Fibroblast of skin of right quadriceps (primary cell): ENCODE measurements at places on chromosomes 1 and 21.

- no peak for DNase-seq
Observed at GRCh38 chr1:247008406-247008799, 546 bp upstream of the ZNF695 start.

DNA sequence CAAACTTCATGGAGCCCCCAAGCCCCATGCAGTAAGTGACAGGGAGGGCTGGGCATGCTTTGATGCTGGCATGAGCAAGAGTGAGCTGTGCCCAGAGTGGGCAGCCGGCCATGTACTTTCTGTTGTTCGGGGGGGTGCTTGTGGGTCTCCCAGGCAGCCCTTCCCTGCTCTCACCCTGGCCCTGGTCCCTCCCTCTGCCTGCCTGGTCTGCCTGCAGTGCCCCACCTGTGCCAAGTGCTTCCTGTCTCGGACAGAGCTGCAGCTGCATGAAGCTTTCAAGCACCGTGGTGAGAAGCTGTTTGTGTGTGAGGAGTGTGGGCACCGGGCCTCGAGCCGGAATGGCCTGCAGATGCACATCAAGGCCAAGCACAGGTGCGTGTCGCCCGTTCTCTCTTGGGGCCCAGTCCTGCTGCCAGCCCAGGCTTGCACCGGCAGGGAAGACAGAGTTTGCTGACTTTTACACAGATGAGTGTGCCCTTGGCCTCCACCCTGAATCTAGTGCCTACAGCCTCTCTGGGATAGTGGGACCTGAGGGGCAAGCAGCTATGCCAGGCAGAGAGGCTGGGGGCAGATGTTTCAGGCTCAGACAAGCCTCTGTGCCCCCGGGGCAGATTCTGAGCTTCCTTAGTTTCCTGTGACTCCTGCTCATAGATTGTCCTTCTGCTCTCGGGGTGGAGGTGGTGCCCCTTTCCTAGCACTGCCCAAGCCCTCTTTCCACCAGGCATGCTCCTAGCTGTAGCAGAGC lies 7.6 kb downstream of the ZBTB48 start:
- DNase-seq = no peak

GRCh38 chr1:12387641-12388040 lies 157.8 kb downstream of the VPS13D start:
- DNase-seq = no peak

DNA sequence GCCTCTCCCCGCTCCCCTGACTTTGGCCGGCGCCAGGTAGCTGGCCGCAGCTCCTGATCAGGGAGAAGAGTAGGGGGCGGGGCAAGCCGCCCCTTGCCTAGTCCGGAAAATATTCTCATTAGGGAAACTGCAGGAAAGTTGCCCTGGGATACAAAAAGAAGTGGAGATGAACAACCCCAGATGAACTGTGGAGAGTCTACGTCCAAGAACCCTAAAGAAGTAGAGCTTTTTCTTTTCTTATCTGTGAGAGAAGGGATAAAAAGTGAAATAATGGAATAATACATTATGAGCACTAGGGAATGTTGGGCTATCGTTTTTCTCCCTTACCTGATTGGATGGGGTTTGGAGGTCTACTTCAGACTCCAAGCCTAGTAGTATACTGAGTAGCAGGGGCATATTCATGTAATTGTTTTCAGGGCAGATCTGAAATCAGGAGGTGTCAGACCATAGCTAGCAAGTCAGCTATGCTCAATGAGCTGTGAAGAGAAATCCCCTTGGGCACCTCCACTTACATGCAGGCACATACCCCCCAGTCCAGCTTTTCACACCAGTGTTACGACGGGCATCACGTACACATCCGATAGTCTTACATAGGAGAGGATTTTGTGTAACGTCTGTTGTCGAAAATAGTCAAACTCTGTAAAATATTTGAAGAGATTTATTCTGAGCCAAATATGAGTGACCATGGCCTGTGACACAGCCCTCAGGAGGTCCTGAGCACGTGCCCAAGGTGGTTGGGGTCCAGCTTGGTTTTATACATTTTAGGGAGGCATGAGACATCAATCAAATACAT lies 1.7 kb upstream of the DUSP10 start:
- no peak for DNase-seq

DNA sequence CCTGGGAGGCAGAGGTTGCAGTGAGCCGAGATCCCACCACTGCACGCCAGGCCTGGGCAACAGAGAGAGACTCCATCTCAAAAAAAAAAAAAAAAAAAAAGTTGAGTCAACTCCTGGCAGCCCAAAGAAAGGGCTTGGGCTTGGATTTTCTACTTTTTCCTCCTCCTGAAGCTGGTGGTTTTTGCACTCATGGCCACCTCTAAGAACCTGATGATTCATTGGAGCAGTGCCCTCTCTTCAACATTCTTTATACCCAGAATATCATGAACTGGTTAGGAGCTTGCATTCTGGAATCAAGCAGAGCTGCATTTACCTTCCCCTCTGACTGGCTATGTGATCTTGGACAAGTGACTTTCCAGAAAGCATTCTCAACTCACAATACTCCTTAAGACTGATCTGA lies 3.5 kb upstream of the ACTA1 start:
- DNase-seq = peak; percentile 39

DNA sequence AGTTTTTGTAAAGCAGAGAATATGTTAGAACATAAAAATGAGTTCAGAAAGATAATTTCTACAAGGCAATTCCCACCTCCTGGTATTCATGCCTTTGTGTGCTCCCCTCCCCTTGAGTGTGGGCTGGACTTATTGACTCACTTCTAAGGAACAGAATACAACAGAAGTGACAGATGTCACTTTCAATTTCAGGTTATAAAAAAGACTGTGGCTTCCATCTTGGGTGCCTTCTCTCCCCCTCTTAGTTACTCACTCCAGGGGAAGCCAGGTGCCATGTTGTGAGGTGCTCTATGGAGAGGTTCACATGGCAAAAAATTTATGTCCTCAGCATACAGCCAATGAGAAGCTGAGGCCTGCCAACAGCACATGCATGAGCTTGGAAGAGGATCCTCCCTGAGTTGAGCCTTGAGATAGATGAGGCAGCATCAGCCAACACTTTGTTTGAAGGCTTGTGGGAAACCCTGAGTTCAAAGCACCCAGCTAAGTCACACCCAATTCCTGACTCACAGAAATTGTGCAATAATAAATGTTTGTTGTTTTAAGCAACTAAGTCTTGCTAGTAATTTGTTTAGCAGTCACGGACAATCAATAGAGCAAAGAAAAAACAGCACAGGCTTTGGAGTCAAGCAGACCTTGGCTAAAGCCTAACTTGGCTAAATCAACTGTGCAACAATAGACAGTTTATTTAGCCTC lies 73.5 kb upstream of the NGF start:
- peak; percentile 51 for DNase-seq

DNA sequence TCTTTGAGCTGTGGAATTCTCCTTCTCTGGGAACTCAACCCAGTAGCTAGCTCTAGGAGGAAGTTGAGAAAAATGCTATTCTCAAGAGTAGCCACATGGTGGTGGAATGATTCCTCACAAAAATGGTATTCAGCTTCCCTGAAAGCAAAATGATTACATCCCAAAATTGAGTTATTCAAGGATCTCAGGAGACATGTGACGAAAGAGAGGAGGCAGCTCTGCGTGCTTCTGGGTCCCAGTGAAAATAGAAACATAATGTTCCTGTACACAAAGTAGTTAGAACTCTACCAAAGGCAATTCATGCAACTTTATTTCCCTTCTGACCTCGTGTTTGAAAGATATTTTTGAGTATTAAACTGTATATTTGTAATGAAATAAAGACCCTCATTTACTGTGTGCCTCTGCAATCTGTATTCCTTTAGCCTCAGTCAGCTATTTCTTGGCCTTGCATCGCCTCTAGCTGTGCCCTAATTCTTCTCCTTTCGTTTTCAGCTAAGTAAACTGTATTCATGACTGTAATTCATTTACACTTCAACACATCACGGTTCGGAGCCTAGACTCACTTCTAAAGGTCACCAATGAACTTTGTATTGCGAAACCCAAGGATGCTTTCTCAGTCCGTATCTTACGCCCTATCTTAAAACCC lies 167.3 kb downstream of the FASLG start:
- peak; percentile 91 for DNase-seq

DNA sequence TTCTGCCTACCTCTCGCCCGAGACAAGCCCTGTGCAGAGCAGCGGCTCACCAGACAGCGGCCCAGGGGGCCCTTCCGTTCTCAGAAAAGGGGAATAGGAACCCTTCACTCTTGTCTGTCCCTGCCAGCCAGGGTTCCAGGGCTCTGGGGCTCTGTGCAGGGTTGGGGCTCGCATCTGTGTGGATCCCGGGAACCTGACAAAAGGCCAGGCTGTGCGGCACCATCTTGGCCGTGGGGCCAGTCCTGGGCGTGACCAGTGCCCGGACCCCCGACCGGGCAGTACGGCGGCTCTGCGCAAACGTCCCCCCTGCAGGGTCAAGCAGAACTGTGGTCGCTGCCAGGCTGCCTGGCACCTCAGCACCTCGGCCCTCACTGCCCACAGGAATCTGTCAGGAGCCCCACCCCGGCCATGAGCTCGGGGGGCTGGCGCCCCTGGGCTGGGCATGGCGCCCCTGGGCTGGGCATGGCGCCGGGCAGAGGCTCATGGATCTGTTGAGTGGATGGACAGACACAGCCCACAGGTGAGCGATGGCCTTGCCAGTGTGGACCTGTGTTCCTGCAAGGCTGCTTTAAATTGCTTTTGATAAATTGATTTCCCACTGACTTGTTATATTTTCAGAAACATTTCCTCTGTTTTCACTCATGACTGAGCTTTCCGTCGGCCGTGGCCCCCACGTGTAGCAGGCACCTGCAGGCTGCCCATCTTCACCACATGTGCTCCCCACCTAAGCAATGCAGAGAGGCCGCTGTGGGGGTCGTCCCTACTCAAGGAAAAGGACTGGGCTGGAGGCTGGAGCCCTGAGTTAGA lies 59.0 kb downstream of the SLX9 start:
- DNase-seq = no peak

DNA sequence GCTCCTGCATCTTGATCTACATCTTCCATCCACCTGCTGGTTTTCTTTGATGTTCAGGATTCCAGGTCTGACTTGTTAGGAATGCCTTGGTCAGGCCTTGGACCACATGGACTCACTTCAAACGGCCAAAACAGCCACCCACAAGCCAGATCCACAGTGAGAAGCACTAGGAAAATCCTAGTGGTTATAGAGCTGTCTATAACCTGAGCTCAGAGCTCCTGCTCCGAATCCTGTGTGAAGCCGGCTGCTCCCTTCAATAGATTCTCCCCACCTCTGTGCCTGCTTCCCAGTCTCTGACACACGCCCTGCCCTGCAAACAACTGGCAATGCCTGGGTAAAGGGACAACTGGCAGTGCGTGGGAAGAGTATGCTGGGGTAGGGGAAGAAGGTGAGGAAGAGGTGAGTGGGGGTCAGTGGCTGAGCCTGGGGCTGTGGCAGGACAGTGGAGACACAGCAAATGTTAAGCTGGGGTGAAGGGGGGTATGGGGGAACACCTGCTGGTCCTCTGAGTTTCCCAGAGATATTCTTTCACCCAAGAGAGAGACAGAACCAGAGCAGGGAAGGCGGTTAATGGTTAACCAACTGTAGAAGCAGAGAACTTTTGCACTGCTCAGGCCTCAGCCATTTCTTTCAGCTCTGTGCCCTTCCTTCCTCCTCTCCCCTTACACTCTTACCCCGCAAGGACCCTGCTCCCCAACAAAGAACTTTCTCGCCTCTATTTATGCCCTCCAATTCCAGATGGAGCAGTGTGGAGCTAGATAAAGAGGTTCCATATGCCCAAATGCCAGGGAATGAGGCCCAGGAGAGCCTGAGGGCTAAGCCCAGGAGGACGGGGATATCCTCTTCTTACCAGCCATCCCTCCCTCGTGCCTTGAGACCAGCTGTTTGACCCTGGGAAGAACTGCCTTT lies 4.5 kb downstream of the PLXNA2 start:
- no peak for DNase-seq

- DNase-seq = peak; percentile 13
Observed at GRCh38 chr1:28144203-28145135, 32.0 kb downstream of the PTAFR start.

GRCh38 chr1:77133731-77134358 lies 85.4 kb downstream of the PIGK start:
- no peak for DNase-seq

DNA sequence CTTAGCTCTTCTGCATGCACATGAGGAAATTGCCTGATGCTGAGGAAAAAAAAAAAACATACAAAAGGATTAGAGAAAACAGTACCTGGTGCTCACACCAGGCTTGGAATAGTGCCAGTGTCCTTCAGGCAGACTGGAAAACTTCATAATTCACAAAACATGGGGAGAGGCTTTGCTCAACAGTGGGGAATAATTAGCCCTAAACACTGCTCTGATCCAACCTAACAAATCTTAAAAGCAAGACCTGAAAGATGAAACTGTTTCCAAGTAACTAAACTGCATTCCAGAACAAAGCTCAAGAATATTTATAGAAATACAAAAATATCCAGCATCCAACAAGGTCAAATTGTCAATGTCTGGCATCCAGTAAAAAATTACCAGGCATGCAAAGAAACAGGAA lies 124.8 kb downstream of the AK5 start:
- DNase-seq = peak; percentile 45

DNA sequence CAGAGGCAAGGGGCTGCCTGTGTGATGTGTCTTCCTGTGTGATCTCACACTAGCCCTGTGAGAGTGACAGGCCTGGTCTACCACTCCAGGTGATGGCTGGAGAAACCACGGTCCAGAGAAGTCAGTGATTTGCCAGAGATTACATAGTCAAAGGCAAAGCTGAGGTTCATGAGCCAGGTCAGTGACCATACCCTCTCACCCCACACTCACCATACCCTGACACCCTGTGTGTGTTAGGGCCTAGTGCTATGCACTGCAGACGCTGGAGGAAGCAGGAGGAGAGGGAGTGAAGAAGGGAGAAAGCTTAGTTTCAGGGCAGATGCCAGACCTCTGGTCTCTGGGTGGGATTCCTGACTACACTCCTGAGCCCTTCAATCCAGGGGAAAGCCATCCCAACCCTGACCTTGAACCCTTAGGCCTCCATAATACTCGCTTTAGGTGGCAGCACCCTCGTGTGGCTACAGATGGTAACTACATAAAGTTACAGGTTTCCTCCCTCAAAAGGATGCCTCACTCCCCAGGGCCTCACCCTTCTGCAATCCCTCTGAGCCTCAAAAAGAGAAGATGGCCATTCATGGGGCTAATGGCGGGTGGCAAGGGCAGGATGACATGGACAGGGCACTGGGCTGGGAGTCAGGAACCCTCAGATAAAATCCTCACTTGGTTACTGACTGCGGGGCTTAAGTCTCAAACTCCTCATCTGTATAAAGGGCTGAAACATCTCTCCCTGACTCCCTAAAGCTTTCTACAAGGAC lies 20.8 kb upstream of the SDC3 start:
- DNase-seq = peak; percentile 44
